ENCODE measurements at places on chromosomes 3 and 15.

DNA sequence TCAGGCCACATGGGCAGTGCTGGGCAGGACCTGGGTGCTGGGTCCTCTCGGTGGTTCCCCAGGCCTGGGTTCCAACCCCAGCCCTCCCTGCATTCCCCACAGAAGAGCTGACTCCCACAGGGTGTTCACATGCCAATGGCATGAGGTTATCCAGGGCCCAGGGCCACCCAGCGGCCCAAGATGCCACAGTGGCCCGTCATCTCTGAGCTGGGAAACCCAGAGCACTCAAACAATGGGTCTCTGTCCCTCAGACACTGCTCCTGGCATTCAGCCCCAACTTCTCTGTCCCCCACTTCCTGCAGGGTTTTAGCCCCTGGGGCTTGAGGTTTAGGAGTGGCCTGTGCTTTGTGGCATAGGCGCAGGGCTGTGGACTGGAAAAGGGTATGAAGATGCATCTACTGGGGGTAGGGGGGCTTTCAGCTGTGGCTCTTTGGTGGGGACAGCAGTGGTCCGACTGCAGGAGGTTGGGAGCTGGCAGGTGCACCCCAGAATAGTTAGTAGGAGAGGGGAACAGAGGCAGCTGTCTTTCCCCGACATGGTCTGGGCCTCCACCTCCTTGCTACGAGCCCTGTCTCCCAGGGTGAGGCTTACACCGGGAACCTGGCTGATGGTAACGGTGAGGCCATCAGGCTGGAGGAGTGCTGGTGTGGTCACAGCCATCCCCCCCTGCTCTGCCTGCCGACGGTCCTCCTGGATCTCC lies 1.7 kb downstream of the CCDC9B start:
- DNase-seq, result no peak

DNA sequence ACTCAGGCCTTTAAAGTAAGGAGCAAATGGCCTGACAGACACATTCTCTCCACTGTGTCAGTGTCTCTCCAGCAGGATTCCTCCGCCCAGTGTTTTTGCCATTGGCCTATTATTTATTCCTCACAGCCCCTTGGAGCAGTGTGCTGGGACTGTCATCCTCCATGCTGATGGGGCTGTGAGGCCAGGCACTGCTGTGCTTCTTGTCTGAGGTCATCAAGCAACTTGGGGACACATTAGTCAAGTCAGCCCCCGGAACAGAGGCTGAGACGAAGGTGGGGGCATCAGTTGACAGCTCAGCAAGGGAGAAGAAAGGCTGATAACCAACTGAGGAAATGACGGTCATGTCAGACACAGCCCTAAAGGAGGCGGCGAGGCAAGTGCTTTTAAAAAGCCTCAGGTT lies 67.4 kb downstream of the XXYLT1 start:
- DNase-seq, result no peak

DNA sequence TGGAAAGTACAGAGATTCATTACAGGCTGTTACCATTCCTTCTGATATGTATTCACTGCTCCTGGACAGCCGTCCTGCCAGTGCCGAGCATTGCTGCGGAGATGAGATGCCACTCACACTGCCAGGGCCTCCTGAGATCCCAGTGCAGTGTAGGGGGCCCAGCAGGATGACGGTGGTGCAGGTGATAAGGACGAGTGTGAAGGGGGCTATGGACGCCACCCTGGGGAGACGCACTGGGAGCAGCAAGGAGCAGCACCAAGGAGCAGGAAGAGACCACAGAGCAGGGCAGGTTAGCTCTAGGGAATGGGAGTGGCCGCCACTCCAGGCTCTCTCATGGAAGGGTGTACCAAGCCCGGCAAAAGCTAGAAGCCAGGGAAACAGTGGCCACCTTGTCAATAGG lies 4.0 kb upstream of the KLF15 start:
- no peak for DNase-seq

GRCh38 chr3:145681181-145681580 lies 479.8 kb downstream of the PLOD2 start:
- no peak for DNase-seq

DNA sequence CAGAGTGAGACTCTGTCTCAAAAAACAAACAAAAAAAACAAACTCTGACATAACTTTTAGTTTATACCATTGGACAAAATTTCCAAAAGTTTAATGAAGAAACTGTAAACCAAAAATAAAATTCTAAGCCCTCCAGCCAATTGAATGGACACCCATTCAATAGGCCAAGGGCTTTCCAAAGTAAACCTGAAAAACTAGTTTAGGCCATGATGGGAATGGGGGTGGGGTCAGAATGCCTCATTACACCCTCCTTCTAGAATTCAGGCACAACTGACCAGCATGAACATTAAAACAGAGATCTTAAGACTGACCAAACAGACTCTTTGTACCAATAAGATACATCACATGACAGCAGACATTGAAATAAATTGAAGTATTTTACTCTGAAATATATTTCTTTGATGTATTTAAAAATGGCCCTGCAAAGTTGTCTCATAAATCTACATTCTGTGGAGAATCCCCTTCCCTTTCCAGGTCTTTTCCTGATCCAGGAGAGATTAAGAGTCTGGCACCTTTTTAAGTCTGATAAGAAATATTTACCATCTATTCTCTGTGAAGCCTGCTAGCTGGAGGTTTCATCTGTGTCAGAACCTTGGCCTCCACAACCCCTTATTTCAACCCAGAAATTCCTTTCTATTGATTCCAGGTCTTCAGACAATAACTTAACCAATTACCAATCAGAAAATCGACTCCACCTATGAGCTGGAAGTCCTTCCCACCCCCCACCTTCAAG lies 15.7 kb downstream of the THOC7 start:
- DNase-seq, result no peak

DNA sequence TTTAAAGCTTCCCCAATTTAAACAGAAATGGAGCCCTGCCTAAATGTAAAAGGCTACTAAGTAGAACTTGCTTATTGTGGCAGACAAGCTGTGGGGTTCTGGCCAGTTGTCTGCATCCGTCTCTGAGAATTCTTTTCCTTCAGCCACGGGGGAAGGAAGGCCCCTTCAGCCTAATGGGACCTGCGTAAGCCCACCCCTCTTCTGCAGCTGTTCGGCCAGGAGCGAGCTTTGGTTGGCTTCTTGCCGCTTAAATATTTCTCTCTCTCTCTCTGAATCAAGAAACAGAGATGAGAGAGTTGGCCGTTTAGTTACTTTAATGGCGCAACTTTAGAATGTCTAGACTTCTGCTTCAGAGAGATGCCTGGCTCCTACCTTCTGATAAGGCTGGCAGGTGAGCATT lies 151.7 kb upstream of the PROK2 start:
- DNase-seq, result no peak

DNA sequence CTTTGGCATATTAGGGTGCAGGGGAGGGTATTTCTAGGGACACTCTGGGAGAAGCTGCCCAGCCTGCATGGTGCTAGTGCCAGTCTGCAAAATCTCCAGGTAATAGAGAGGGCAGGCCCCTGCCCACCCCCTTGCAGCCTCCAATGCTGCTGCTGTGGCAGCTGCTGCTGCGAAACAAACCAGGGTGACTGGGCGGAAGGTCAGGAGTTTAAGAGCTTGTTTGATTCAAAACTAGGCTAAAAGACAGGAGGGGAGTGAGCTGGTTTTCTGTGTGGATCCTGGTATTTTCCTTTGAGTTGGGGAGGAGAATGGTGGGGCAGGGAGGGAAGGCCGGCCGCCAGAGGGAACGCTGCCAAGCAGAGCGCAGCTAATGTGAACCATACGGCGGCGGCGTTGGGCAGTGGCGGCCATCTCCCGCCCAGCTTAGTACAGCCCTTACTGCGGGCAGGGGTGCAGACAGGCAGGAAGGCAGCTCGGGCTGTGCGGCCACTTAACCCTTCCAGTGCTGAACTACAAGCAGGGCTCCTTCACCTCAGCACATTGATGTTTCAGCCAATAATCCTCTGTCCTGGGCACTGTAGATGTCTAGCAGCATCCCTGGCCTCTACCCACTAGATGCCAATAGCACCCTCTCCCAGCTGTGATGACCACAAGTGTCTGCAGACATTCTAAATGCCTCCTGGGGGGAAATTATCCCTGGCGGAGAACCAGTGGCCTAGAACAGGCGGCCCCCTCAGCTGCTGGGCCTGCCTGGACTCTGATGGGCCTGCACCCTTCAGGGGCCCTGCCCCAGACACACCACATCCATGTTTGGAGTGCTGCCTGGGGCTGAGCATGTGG lies 125.7 kb downstream of the EEFSEC start:
- no peak for DNase-seq

DNA sequence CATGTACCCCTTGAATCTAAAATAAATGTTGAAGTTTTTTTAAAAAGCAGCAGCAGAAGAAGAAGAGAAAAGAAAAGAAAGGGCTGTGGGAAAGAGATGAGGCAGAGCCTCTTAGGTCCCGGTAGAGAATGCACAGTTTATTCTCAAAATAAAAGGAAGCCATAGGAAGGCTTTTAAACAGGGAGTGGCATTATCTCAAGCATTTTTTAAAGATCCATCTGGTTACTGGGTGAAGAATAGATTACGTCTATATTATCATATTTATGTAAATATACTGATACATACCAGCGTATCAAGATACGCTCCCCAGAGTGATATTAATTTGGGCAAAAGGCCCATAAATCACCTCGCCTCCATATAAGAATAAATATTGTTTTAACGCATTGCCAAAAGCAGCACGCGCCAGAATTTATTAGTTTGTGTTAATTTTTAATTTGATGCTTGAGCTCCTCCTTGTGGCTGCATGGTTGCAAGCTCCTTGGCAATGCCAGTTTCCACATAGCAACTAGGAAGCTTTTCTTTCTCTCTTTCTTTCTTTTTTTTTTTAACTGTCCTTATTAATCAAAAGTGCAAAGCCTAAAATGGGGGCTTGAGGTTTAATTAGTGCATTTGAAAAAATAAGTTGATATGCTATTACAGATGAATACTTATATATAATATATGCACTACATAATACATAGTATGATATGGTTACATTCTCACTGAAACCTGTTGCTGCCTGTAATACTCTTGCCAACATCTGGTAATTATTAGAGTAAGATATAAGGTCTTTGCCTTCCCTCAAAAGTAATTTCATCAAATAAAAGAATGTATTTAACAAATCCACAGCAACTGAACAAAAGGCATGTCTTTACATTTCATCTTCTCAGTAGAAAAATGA lies 242.8 kb upstream of the UBE2E2 start:
- DNase-seq, result no peak

DNA sequence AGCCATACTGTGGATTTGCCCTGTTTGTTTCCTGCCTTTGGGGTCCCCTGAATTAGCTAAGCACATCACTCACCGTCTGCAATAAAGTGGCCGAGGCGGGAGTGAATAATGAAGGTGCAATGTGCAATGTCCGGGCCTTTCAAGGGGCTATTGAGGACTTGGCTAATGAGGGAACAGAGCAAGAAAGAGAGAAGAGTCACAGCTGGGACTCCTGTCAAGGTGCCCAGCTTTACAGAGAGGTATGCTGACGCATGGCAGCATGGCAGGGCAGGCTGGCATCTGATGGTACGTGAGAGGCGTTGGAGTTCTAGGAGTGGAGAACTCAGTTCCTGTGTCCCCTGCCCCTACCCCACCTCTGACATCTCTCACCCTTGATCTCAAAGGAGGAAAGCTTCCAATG lies 13.8 kb upstream of the ATP2B2 start:
- DNase-seq, result no peak

DNA sequence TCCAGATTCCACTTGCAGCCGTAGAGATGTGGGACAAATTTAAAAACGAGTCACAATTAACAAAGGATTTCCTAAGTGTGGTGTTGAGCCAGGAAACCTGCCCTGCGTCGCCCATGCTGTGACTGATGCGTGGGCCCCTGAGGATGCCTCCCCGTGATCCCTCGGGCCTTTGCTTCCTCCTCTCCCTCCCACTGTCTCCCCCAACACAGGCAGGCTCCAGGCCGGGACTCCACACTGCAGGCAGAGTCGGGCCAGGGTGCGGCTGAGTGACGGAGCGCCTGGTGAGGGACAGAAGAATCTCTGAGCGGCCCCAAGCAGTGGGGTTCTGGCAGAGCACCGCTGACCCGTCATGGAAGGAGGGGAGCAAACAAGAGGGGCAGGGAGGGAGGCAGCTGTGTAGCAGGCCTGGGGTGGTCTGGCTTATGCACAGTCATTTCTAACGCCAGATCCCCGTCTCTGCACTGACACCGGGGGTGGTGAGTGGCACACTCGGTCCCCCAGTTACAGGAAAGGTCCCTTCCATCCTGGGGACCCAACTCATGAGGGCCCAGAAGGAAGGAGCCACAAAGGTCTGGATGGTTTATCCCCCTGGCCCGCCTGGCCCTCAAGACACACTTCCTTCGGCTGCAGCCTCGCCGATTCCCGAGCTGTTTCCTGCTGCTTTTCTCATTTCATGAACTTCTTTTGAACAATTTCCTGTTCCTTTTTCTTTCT lies 91.0 kb downstream of the XXYLT1 start:
- no peak for DNase-seq

- no peak for DNase-seq
Measured at GRCh38 chr3:23877329-23877980, 39.3 kb downstream of the NKIRAS1 start.

DNA sequence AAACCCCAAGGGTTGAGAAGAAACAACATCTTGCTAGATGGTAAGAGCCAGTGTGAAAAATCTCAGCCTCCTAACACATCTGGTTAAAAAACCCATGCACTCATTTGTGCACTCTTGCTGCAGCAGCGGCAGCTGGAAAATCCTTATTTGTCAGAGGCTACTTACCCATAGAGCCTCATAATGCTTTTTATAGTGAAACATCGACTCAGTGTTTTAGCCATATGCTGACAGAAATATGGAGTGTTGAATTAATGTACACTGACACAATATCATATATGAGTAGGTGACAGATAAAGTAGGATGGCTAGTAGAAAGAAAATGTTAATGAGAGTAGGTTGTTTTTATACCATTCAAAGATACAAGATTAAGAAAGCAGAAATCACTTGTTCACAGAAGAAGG lies 13.0 kb downstream of the SLC9A9 start:
- no peak for DNase-seq

- no peak for DNase-seq
Measured at GRCh38 chr3:143901105-143901504, 52.8 kb upstream of the SLC9A9 start.

DNA sequence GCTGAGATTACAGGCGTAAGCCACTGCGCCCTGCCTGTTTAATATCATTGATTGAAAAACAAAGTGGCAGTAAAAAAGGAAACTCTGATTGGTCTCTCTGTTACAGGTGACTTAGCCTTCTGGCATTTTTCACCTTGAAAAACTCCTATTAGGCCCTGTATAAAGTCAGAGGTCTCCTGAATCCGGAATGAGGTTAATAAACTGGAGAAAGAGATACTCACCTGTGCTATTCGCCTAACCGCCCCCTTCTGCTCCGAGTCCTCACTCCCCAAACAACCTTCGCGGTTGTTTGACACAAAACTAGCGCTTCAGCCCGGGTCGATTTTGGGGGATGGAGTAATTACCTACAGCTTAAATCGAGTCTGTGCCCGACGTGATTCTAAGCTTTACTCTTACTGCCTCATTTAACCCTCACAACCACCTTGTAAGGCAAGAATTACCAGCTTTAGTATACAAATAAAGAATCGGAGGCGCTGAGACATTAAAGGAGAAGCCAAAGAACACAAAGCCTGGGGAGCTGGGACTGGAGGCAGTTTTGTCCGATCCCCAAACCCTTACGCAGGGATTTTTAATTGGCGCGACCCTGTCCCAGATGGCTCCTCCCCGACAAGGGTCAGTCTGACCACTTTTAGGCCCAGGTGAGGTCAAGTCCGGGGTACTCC lies 441 bp downstream of the CEP70 start:
- no peak for DNase-seq

- DNase-seq, result no peak
Measured at GRCh38 chr3:192408647-192409200, 318.6 kb downstream of the FGF12 start.

All from stimulated activated CD8-positive, alpha-beta memory T cell treated with anti-CD3 and anti-CD28 coated beads, Interleukin-2, amount 100 ng/mL, for 48 hours (primary cell).